Activated CD8-positive, alpha-beta T cell treated with anti-CD3 and anti-CD28 coated beads, Interleukin-2, amount 10 ng/mL, durations not matched to agents 7 days and 5 days (primary cell): ENCODE measurements at places on chromosomes 3 and 15. TPM values are rescaled to one million over a fixed set of nuclear protein-coding genes. Genes with fewer than 3 reads are reported as not detected.

Gene DMXL2
- total RNA-seq: 6.8 TPM

Gene CCR8
- 0.94 TPM for total RNA-seq

Gene WDR93
- not detected for total RNA-seq

Gene SPESP1
- total RNA-seq: not detected

Gene TMIE
- total RNA-seq: 0.34 TPM

Gene CAMK2N2
- total RNA-seq: not detected

Gene EMC7
- total RNA-seq: 54.3 TPM

- DNase-seq: peak; percentile 59
Measured at GRCh38 chr15:85618956-85619491, 175.7 kb downstream of the KLHL25 start.

GRCh38 chr3:184687363-184688015 is 24.4 kb downstream of the MAGEF1 start:
- DNase-seq: peak; percentile 34

GRCh38 chr3:108862865-108863798 is 40.5 kb downstream of the TRAT1 start:
- no peak for DNase-seq

DNA sequence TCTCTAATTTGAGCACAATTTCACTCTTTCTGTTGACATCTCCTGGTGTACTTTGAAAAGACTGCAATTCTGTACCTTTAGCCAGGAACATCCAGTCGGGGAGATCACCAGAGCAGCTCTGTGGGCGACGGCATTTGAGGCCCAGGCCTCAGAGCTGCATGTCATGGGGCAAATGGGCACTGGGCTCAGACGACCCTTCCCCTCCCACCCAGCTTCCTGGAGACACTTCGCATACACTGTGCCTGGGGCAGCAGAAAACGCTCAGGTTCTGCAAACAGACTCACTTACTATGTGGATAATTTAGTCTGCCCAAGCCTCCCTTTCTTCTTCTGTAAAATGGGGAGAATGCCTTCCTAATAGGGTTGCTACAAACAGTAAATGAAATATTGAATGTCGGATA is 96.9 kb downstream of the HMG20A start:
- DNase-seq: no peak

- no peak for DNase-seq
Measured at GRCh38 chr3:25904206-25904605, 114.3 kb downstream of the OXSM start.

DNA sequence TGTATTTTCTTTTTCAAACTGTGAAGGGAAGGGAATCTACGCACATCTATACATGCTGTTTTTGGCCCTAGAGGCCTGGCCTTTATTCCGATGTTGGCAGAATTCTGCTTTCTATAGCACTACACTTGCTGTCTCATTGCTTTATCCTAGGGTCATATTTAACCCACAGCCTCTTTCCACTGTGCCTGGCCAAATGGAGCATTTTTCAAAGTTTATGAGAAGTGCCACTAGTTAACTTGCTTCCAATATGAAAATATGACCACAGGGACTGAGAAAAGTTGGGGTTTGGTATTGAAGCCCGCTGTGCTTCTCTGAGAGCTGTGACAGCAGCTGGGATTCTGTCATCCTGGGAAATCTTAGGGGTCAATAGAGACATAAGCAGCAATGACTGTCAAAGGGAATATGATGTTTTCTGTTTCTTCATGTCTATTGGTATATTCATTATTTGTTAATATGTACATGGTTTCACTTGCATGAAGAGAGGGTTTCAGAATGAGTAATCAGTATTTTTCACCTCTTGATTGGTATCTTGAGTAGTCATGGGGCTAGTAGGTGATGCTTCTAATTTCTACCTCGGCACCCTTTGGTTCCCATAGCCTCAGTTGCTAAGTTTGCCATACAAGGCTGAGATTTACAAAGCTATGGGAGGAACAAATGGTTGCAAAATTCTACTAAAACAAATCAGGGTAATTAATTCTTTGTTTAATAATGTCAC is 275.8 kb upstream of the RBMS3 start:
- DNase-seq: no peak

DNA sequence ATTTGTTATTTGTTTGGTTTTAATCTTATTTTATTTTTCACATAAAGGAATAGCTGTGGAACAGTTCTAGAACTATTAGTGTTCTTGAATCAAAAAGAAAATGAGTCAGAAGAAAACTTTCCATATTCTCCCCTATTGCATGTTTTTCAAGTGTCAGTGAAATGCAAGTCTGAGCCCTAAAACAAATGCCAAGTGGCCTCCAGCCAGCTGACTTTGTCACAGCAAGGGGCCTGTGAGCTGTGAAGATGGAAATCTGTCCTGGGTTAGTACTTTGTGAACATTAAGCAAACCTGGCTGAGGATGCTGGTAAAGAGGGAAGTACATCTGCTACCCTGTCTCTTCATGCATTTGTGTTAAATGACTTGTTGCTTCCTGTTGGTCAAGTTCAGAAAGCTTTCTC is 14.2 kb downstream of the LRRC49 start:
- DNase-seq: no peak

DNA sequence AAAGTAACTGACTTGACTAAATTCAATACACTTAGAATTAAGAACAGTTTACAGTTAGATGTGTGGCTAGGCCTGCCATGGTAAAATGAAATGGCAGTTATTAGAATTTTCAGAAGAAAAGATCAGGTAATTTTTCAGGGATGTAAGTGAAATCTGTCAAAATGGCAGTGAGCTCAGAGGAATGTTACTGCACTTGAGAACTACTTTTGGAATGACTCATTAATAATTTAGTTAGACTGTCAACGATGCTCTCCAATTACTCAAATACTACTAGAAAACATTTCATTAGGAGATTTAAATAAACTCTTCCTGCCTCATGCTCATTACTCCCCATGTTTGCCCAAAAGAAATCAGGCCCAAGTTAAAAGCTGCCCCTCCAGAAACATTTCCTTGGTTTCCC is 84.4 kb downstream of the RFTN1 start:
- no peak for DNase-seq
